NCI-H146 (cell line): ENCODE measurements at places on chromosomes 11 and 22.

DNA sequence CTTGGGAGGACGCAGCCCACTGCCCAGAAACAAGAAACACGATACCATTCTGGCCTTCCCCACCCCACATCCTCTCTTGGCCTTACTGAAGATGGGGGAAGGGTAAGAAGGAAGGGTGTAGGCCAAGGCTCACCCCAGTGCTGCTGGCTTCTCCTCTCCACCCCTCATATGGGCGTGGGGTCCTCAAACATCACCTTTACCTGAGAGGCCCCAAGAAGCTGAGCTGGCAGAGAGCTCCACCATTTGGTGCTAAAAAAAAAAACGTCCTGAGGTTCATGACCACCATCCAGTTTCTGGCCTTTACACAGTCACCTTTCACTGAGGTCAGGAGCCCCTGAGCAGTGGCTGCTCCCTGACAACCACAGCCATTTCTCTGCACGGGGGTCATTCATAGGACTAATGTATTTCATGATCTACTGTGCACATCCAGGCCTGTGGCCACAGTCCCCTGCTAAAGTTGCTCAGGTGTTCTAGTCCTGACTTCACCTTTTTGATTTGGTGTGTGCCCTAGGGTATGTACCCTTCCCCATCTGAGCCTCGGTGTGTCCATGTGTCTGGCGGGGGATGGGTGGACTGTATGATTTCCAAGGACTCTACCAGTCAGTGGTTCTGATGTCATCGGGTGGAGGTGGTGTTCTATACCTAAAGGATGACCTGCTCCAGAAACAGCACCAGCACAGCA lies 15.1 kb downstream of the RHOG start:
- no peak for DNase-seq

GRCh38 chr11:10982704-10983510 lies 125.1 kb upstream of the ZBED5 start:
- no peak for DNase-seq

GRCh38 chr11:65611028-65611757 lies 2.8 kb downstream of the MAP3K11 start:
- DNase-seq, result no peak

DNA sequence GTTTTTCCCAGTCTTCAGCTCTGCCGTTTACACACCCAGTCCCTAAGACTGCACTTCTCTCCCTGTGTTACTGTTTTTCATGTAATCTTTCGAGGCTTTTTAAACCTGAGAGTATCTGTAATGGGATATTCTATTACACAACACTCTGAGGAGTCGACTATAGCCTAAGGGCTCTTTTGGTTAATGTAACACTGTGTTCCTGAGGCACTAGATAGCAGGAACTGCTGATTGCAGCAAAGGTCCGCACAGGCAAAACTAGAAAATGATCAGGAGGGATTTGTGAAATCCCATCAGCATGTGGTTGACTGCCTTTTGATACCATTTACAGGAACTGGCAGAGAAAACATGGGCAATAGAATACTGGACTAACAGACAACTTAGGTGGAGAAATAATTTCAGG lies 512.3 kb upstream of the RAG2 start:
- DNase-seq, result no peak

DNA sequence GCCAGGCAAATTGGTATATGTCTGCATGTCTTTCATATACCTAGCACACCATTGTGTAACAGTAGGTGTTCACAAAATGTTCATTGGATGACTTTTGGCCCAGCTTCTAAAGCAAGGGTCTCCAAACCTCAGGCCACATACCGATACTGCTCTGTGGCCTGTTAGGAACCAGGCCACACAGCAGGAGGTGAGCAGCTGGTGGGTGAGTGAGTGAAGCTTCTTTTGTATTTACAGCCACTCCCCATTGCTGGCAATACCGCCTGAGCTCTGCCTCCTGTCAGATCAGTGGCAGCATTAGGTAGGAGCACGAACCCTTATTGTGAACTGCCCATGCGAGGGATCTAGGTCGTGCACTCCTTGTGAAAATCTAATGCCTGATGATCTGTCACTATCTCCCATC lies 836.6 kb downstream of the NTM start:
- no peak for DNase-seq
